ENCODE measurements at places on chromosomes 12 and 14. TPM values are rescaled to one million over a fixed set of nuclear protein-coding genes. Genes with fewer than 3 reads are reported as not detected.

GRCh38 chr14:35341751-35342488, 49.7 kb downstream of the PSMA6 start:
- H3K36me3 ChIP-seq: no peaks in the 10 kb centered on the region
- H3K27me3 ChIP-seq: no peaks in the 10 kb centered on the region
- peak; percentile 75 for DNase-seq
- no peak overlapping the region for H3K27ac ChIP-seq
- no peak overlapping the region for H3K4me3 ChIP-seq

- no peaks in the 10 kb centered on the region for H3K4me1 ChIP-seq
- no peaks in the 10 kb centered on the region for H3K27me3 ChIP-seq
- H3K27ac ChIP-seq: no peak overlapping the region
- peaks cover 5% of the 10 kb centered on the region for H3K36me3 ChIP-seq
- no peak for DNase-seq
Measured at GRCh38 chr12:19285793-19286448, 153.4 kb upstream of the AEBP2 start.

DNA sequence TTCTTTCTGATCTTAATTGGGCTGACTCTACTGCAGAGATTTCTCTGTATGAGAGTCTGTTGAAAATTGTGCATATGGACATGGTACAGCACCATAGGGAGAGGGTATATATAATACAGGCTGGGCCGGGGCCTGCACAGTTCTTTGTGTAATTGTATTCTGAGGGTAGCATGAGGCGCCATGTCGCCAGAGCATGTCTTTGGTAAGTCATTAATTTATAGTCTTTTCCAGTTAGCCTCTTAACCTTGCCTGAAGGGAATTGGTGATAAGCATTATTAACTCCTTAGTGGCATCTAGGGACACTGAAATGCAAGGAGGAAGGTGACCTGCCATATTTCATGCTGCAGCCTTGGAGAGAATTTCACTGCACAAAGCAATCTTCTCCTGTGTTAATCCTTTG, 569.9 kb downstream of the TMTC2 start:
- peaks cover 4% of the 10 kb centered on the region for H3K36me3 ChIP-seq
- H3K27ac ChIP-seq: no peak overlapping the region
- H3K4me1 ChIP-seq: peaks cover 32% of the 10 kb centered on the region
- no peak overlapping the region for H3K4me3 ChIP-seq

- DNase-seq: no peak
- no peaks in the 10 kb centered on the region for H3K36me3 ChIP-seq
- no peak overlapping the region for H3K4me3 ChIP-seq
- no peak overlapping the region for H3K27ac ChIP-seq
Measured at GRCh38 chr12:103640831-103641230, 53.8 kb downstream of the STAB2 start.

DNA sequence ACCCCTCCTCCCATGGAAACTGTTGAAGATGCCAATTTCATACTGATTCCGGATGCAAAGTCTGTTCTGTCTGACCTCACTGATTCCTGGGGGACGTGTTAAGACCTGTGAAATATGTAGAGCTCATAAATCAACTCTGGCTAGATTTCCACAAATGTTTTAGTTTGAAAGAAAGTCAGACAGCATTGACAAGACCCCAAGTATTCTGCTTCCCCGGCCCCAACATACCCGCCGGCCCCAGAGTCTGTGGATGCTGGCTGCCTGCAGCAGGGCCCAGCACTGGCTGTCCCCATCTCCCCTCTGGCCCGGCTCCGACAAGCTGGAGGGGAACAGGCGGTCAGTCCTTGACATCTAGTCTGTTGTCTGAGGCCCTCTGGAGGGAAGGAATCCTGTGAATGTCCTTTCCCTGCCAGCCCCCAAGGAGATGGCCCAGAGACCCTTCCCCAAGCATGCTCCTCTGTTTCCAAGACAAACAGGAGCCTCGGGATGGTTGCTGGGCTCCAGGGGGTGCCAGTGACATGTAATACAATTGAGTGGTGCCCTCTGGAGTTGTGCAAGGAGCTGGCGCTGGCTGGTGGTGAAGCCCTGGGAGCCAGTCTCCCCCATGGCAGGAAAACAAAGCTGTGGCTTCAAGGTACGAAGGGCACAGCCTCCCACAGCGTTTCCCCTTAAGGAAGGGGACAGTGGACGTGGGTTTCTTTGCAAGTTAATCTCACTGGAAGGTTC, 22.3 kb downstream of the FBLN5 start:
- DNase-seq: no peak
- no peaks in the 10 kb centered on the region for H3K36me3 ChIP-seq
- H3K27ac ChIP-seq: no peak overlapping the region

- no peaks in the 10 kb centered on the region for H3K36me3 ChIP-seq
- peaks cover 17% of the 10 kb centered on the region for H3K4me1 ChIP-seq
- peaks cover 27% of the 10 kb centered on the region for H3K27me3 ChIP-seq
- H3K4me3 ChIP-seq: peak overlapping the region; percentile 64
- peak overlapping the region; percentile 78 for H3K27ac ChIP-seq
Measured at GRCh38 chr12:65741656-65742017, 82.6 kb upstream of the HMGA2 start.

GRCh38 chr14:23602181-23603095, 23.8 kb upstream of the JPH4 start:
- no peak overlapping the region for H3K4me3 ChIP-seq
- H3K27me3 ChIP-seq: no peaks in the 10 kb centered on the region
- no peaks in the 10 kb centered on the region for H3K4me1 ChIP-seq
- DNase-seq: no peak
- H3K36me3 ChIP-seq: no peaks in the 10 kb centered on the region
- no peak overlapping the region for H3K27ac ChIP-seq

DNA sequence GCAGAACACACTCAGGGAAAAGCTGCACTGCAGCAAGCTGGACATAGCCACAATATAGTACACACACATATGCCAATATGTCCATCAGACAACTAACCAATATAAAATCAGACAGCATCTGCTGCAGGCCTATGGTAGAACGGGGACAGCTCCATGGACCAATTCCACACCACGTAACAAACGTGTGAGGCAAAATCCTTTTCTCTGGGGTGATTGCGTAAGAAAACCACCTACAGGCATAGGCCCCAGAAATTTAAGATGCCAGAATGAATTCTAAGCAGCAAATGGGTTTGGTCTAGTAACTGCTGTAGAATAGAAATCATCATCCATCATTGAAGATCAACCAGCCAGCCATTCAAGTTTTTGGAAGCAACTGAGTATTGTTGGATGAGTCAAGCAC, 368.9 kb upstream of the TMPO start:
- H3K27ac ChIP-seq: no peak overlapping the region
- no peaks in the 10 kb centered on the region for H3K4me1 ChIP-seq
- H3K4me3 ChIP-seq: no peak overlapping the region
- no peaks in the 10 kb centered on the region for H3K27me3 ChIP-seq
- H3K36me3 ChIP-seq: no peaks in the 10 kb centered on the region
- DNase-seq: no peak

GRCh38 chr12:132458846-132459641, 30.9 kb upstream of the FBRSL1 start:
- peaks cover 46% of the 10 kb centered on the region for H3K27me3 ChIP-seq
- H3K4me3 ChIP-seq: no peak overlapping the region
- no peak overlapping the region for H3K27ac ChIP-seq
- DNase-seq: no peak
- no peaks in the 10 kb centered on the region for H3K36me3 ChIP-seq

The MUCL1 gene
- not detected for total RNA-seq

The INHBE gene
- not detected for total RNA-seq

The ACRBP gene
- 2.7 TPM for total RNA-seq

The MMP17 gene
- 7.1 TPM for total RNA-seq

The ING4 gene
- total RNA-seq: 135 TPM
